ENCODE measurements at places on chromosomes 4 and X.

- DNase-seq, result no peak
Measured at GRCh38 chrX:153952373-153953026, 8.1 kb upstream of the RENBP start.

DNA sequence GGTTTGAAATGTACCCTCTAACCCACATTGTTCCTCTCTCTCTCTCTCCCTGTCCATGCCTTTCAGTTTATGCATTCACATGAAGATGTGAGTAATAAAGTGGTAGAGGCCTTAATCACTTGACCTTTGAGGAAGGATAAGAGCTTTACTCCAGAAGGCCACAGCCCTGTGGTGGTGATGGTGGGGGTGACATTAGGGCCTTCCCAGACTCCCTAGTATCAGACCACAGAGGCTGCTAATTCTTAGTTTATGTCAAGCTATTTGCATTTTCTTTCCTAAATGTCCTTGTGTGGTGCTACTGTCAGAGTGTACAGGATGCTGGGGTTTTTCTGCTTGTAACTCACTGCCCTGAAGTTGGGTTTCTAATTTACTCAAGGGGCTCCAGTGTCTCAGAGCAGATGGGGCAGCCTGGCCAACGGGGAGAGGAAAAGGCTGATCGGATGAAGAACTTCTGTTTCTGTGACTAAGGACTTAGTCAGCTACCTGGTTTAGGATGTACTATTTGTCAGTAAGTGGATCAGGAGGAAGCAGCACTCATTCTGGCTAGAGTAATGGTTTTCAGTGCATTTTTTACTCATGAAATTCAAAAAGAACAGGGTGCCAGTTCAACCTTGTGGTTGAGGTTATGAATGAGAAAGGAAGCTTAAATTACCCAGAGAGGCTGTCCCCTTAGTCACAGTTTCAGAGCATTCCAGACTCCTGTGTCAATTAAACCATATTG, 509.6 kb upstream of the DIPK2B start:
- no peak for DNase-seq

- DNase-seq, result no peak
Measured at GRCh38 chr4:88009871-88010270, 2.4 kb downstream of the PKD2 start.

DNA sequence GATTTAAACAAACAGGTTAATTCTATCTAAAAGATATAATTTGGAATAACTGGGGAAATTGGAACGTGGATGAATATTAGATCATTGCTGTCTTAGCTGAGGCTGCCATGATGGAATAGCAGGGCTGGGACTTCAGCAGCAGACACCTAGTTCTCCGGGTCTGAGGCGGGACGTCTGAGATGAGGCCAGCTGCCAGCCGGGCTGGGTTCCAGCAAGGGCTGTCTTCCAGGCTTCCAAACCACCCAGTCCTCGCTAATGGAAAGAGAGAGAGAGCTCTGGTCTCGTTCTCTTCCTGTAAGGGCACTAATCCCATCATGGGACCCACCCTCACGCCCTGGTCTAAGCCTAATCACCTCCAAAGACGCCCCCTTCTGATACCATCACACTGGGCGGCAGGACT, 85.7 kb downstream of the ADRA2C start:
- DNase-seq, result no peak

- no peak for DNase-seq
Measured at GRCh38 chr4:109877400-109877799, 29.5 kb downstream of the LRIT3 start.

- DNase-seq, result no peak
Measured at GRCh38 chrX:68503836-68504636, 5.2 kb downstream of the YIPF6 start.

DNA sequence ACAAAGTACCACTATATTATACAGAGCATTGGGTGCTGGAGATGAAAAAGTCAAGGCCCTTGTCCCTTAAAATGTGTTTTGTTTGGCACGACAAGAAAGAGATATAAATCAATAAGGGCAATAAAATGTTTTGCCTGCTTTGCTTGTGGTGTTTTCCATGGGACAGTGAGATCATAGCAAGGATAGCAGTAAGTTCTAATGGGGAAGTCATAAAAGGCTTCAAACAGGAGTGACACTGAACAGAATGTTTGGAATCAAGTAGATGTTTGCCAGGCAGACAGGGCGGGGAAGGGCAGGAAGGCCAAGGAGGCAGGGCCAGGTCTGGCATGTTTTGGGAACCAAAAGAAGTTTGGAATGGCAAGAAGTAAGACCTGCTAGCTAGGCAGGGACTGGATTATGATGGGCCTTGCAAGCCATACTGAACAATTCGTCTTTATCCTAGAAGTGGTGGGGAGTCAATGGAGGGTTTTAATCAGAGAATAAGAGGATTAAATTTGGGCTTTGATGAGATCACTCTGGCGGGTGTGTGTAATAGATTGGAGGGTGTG, 16.4 kb downstream of the FGF2 start:
- DNase-seq, result no peak

GRCh38 chrX:78659955-78660354, 827 bp upstream of the RTL3 start:
- DNase-seq, result no peak

DNA sequence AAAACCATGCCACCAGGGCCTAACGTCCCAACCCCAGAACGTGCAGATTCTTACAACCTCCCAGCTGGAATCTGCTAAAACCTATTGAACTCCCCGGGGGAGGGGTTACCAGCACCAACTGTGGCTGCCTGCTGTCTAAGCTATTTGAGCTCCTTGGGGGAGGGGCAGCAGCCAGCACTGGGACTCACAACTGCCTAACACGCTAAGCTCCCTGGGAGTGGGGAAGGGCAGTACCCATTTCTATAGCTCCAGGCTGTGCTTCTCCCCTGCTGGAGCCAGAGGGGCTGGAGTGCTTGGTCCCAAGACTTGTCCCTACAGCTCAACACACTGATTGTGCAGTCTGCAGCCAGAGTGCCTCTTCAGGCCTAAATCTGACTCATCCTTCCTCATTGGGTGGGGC, 459.8 kb upstream of the FGF16 start:
- peak; percentile 15 for DNase-seq

DNA sequence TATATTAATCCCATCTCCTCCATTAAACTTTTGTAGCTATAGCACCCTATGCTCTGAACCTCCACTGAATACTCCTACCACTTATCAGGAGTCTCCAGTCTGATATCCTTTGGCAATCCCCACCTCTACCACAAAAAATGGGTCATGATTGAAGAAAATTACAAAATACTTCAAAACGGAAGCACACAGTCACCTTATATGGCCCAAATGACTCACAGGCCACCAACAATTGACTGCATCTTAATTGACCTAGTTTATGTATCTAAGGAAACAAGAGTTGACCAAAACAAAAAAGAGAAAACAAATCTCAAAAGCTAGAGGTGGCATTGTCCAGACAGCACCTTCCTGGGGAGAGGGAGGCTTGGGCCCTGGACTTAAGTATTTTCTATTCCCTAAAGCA, 120.0 kb upstream of the DIAPH2 start:
- DNase-seq, result no peak

- DNase-seq, result no peak
Measured at GRCh38 chrX:112874614-112875013, 34.0 kb upstream of the AMOT start.

DNA sequence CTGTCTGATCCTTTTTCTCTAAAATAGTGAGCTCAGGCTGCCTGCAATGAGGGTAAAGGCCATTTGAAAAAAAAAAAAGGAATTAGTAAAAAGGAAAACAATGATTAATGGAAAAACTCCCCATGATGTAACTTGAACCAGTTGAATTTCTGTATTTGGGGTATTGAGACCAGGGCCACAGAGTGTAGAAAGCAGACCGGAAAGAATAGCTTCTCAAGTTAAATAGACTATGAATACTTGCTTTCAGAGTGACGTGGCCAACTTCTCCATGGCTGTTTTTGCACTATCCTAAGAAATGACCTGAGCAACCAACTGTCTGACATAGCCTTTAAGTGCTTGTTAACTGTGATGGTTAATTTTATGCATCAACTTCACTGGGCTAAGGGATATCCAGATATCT, 222.1 kb upstream of the INTU start:
- no peak for DNase-seq

DNA sequence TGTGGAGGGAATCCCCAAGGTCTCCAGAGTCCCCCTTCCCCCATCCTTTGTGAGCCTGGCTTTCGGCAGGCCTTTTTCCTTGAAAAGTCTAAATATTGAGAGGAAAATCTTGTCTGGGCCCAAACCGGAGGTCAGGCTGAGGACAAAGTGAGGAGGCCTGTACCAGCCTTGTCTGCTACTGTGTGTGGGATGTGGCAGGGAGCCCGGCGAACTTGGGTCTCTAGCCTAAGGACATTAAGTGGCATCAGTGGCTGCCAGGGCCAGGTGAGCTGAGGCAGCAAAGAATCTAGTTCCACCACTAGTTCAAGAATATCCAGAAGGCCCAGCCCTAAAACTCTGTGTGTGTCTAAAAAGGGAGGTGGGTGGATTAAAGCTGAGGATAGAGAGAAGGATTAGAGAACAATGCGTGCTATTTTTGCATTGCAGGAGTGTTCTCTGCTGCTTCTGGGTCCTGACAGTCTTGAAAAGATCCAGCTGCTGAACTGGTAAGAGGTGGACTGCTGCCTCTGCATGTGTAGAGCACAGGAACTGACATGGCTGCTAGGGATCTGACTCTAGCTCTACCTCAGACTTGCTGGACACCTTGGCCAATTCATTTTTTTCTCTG, 1.2 kb upstream of the AMER1 start:
- DNase-seq, result no peak

DNA sequence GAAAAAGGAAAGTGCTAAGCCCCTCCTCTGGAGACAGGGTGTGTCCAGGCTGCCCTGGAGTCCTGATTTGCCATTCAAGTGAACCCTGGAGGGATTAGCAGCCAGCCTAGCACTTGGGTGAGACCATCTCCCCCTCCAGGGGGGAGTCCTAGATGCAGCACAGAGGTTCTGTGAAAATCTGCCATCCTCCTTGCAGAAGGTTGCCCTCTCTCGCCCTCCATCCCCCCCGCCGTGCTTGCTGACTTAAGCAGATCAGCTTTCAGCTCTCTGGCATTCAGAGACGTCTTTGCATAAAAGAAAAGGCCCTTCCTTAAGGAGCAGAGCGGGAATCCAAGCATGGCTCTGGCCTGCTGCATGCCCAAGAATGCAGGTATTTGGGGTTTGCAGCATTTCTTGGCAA, 102.1 kb upstream of the SCML1 start:
- peak; percentile 77 for DNase-seq

DNA sequence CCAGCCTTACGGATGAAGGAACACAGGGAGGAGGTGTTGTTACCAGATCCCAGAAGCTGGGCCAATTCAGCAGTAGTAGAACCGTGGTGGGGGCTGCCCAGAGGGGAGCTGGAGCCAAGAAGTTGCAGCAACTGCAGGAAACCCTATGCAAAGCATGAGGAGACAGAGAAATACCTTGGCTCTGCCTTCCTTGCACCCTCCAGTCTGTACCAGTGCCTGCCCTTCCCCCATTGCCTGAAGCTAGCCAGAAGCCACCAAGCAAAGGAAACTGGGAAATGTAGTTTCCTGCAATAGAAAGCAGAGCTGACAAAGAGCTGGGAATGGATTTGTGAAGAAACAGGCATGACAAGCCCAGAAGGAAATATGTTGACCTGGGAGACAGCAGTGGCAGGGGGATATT, 108.7 kb upstream of the FUNDC1 start:
- DNase-seq, result peak; percentile 12

DNA sequence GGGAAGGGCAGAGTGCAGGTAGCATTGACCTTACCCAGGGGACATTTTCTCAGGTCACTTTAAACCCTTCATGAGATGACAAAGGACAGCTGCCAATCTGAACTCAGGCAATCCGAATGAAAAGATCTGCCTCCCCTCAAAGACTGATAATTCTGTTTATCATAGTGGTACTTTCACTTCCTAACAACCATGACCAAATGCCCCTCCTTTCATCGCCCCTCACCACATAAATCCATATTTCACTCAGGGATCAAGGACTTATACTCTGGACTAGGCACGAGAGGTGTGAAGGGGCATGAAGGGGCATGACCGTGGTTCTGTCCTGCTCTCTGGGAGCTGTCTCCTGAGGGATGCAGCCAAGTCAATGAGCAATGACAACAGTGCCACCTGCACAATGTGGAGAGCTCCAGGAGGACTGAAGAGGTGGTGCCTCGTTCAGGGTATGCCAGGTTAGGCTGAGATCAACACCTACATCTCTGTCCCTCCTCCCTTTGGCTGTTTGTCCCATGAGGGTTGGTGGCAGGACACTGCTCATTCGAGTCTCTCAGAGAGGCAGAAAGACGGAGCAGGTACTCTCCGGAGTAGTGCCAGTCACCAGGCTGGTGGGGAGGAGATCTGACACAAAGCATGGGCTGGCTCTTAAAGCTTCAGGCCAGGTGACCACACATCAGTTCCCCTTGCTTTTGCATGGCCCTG, 12.5 kb downstream of the HS3ST1 start:
- DNase-seq, result no peak

GRCh38 chr4:35975617-35976355, 268.5 kb downstream of the ARAP2 start:
- no peak for DNase-seq

- no peak for DNase-seq
Measured at GRCh38 chrX:8663325-8663724, 68.6 kb downstream of the ANOS1 start.

GRCh38 chr4:4990857-4991540, 28.3 kb downstream of the CYTL1 start:
- no peak for DNase-seq

DNA sequence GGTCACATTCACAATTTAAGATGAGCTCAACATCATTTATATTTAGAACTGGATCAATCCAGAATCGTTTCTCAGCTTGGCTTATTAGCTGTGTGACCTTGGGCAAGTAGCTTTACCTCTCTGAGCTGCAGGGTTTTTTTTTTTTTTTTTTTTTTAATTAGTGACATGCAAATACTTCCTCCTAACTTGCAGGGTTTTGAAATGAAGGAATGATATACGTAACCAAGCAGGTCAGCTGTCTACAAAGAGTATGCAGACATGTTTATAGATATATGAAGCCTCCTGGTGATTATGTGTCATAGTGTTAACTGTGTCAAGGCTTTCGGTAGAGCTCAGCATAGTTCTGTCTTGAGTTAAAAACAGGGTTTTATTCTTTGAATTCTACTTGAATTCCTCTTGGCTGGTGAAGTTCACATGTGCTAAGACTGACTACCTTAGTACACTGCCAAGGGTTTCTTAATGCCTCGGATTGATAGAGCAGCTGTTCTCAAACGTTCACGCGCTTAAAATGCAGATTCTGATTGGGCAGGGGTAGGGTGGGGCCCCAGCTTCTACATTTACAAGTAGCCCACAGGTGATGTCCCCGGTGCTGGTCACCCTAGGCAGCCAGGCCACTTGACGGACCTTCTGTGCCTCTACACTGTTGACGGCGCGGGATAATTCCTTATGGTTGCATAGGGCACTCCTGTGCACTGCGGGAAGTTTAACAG, 654 bp upstream of the STS start:
- DNase-seq, result no peak

GRCh38 chrX:74779175-74779574, 146.1 kb downstream of the NEXMIF start:
- no peak for DNase-seq

DNA sequence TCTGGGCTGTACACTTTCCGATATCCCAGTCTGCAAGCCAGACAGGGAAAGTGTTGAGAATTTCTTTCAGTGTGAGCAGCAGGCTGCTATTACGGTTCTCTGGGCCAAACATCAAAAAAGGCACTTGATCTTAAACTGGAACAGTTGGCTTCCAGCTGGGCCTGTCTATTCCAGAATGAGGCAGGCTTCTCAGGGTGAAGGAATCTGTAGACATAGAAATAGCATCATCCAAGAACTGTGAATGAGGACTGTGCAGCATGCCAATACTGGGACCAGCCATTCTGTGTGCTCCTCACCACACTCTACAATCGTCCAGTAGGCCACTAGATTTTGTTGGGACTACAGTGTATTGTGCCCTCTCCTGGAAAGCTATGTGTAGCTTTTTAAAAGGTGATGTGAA, 31.1 kb downstream of the ART3 start:
- no peak for DNase-seq

GRCh38 chrX:63012574-63012973, 338.6 kb downstream of the SPIN4 start:
- DNase-seq, result no peak

Measured in WTC11 (cell line).